ENCODE measurements at places on chromosomes 5 and 9. TPM values are rescaled to one million over a fixed set of nuclear protein-coding genes. Genes with fewer than 3 reads are reported as not detected.

The INSL4 gene
- total RNA-seq: not detected

The PITX1 gene
- total RNA-seq: 3.2 TPM

The FAM221B gene
- total RNA-seq: not detected

The TRIP13 gene
- total RNA-seq: 6.1 TPM

The LHX3 gene
- total RNA-seq: not detected

The CD72 gene
- 1.1 TPM for total RNA-seq

The QSOX2 gene
- total RNA-seq: 10.6 TPM

The FOXD1 gene
- 18.0 TPM for total RNA-seq

The EGFL7 gene
- total RNA-seq: 26.7 TPM

Measured in epithelial cell of alveolus of lung (primary cell).